ENCODE measurements at places on chromosomes 3 and 15. TPM values are rescaled to one million over a fixed set of nuclear protein-coding genes. Genes with fewer than 3 reads are reported as not detected.

GRCh38 chr3:108322352-108322751, 26.0 kb downstream of the HHLA2 start:
- DNase-seq = no peak

GRCh38 chr3:30657914-30658313, 51.5 kb downstream of the TGFBR2 start:
- no peak for DNase-seq

DNA sequence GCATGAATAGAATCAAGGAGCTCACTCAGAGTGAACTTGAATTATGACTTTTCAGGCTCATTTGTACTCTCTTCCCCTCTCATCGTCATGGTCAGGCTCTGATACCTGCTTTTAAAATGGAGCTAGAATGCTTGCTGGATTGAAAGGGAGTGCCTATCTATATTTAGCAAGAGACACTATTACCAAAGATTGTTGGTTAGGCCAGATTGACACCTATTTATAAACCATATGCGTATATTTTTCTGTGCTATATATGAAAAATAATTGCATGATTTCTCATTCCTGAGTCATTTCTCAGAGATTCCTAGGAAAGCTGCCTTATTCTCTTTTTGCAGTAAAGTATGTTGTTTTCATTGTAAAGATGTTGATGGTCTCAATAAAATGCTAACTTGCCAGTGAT, 9.6 kb downstream of the CCNDBP1 start:
- DNase-seq = no peak

DNA sequence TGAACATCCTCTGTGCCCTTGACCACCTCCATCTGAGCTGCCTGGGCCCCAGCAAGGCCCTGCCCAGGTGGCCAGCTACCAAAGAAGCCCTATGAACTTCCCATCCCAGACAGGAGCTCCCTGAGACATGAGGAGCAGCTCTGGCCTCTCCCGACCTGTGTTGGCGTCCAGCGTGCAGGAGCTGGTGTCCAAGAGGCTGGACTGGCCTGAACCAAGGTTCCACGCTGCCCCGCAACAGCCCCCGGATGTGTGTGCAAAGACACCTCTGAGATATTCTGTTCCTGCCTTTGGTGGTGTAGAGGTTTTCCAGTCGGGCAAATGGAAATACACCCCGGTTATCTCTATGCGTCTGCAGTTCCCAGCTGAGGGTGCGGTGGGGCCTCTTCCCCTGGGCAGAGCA, 42.1 kb downstream of the WNT7A start:
- DNase-seq = no peak

DNA sequence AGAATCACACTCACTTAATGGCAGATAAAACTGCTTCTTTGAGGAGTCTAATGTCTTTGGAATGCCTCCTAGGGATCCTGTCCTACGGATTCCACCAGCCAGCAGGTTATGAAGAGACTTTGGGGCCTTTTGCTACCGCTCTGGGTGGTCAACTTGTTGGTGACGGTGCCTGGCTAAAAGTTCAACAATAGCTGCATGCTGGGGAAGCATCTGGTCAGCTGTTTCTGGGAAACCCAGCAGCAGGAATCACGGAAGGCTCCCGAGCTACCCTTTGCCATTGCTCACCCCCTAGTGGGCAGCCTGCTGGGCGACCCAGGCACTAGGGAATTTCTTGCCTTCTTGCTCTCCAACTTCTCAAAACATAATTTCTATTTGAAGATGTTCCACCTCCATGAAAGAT, 263.3 kb downstream of the NEK10 start:
- no peak for DNase-seq

DNA sequence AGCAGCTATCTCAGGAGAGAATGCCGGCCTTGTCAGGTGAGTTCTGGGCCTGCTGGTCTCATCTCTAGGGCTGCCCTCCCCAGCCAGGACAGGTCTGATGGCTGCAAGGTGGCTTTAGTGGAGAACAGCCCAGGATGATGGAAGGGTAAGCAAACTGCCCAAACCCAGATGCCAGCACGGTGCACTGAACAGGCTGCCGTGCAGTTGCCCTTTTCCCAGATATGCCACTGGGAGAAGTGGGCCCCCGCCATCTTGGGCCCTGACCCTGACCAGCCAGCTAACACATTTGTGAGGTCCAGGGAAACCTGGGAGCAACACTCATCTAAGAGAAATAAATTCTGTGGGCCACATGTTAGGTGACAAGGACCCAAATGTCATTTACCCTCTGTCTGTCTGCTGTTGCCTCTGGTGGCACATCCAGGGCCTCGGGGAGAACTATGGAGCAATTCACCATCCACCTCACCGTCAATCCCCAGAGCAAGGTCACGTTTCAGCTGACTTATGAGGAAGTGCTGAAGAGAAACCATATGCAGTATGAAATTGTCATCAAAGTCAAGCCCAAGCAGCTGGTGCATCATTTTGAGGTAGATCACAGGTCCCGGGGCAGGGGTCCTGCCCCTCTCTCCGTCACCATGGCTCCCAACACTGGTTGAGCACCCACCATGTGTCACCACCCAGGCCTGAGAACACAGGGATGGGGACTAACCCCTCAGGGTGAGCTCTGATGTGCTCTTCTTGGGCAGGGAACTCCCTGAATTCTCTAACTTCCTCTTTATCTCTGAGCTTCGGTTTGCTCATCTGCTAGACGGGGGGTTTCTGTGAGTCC, 1.8 kb downstream of the ITIH1 start:
- DNase-seq = no peak

GRCh38 chr15:74345051-74345450, 22.4 kb downstream of the CYP11A1 start:
- no peak for DNase-seq

GRCh38 chr3:47890126-47890827, 87.3 kb downstream of the DHX30 start:
- no peak for DNase-seq

DNA sequence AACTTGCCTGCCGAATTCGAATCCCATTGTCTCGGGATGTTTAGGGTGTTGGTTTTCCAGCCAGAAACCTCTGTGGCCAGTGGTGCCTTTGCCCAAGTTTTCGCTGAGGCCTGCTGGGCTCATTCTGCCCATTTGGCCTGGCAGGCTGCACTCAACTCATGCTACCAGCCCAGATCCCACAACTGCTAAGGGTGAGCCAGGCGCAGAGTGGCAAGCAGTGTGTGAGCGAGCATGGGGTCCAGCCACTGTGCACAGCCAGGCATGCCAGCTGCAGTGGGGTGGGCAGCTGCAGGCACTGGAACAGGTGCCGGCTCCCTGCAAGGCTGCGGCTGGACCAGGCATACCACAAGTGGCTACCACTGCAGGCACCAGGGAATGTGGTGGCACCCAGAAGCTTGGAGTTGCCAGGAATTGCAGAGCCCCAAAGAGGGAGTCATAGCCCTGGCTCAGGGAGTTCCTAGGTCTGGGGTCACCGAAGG, 151.4 kb upstream of the P2RY1 start:
- DNase-seq = no peak

- no peak for DNase-seq
Measured at GRCh38 chr15:91855241-91855640, 1.7 kb downstream of the SLCO3A1 start.

DNA sequence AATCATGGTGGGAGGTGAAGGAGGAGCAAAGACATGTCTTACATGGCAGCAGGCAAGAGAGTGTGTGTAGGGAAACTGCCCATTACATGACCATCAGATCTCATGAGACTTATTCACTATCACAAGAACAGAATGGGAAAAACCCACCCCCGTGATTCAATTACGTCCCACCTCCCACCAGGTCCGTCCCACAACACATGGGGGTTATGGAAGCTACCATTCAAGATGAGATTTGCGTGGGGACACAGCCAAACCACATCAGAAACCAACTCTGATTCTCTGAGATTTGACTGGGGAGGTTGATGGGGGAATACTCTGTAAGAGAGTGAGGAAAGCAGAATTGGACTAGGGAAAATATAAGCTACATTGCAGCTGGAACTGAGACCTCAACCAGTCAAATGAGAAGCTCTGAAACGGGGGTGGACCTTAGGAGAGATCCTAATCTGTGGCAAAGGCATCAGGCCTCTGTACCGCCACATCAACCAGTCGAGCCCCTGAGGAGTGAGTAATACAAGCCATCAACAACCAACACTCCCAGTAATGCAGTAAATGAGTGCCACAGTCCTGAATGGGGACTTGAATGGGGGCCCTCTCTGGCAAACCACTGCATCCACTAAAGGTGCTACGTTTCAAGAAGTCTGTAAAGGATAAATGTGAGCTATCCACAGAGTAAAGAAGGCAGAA, 207.9 kb upstream of the GADL1 start:
- DNase-seq = no peak

GRCh38 chr15:71302861-71303410, 187.7 kb downstream of the THSD4 start:
- no peak for DNase-seq

DNA sequence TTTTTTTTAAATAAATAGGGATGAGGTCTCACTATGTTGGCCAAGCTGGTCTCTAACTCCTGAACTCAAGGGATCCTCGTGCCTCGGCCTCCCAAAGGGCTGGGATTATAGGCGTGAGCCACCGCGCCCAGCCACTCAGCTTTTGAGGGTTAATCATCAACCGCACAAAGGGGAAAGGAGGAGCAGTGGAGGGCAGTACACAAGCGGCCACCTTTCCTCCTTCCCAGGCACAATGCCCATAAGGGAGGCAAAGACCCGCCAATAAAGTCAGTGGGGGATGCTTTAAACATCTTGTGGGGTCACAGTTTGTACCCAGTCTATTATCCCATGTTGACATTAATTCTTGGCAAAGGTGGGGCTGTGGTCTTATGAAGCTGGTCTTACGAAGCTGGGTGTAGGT, 32.4 kb downstream of the EHD4 start:
- no peak for DNase-seq

The UROC1 gene
- not detected for total RNA-seq

The GP9 gene
- total RNA-seq = 0.55 TPM

The DUT gene
- 47.4 TPM for total RNA-seq

The PLA2G4E gene
- total RNA-seq = not detected
